Thoracic aorta (tissue), 2 donors: ENCODE measurements at places on chromosomes 6 and 20.

- no peak for DNase-seq
Measured at GRCh38 chr20:19981031-19981451, 36.1 kb upstream of the NAA20 start.

DNA sequence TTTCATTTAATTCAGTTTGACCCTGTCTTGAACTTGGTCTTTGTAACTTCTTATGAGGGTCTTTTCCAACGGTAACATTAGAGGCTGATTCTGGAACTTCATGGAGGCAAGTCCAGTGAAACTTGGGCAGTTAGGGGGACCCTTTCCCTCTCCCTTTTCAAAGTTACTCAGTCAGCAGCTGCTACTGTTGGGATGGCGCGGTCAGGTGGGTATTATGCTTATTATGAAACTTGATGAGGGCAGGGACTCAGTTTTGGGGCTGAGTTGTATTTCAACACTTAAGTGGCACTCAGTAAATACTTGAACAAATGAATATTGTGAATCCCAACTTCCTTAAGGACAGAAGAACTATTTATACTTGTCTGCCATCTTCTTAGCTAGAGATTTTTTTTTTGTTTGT is 20.8 kb downstream of the TOP1 start:
- no peak for DNase-seq

GRCh38 chr20:3749087-3749688 is 16.7 kb downstream of the HSPA12B start:
- DNase-seq, result no peak

GRCh38 chr20:53032046-53032445 is 59.9 kb downstream of the TSHZ2 start:
- DNase-seq, result no peak

GRCh38 chr20:21291026-21291425 is 12.1 kb upstream of the XRN2 start:
- DNase-seq, result no peak

DNA sequence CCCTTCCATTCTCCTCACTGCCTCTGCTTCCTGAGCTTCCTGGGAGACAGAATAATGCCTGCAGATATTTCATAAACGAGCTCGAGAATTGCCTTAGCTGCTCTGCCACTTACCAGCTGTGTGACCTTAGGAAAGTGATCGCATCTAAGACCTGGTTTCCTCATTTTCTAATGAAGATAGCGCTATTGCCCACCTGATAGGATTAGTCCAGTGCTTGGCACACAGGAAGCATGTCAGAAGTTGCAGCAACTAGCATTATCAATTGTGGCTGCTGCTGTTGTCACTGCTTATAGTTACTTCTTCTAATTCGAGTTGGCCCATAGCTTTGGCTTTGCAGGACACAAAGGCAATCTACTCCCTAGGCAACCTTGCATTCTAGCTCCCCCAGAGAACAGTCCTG is 305.5 kb upstream of the SGK1 start:
- no peak for DNase-seq

DNA sequence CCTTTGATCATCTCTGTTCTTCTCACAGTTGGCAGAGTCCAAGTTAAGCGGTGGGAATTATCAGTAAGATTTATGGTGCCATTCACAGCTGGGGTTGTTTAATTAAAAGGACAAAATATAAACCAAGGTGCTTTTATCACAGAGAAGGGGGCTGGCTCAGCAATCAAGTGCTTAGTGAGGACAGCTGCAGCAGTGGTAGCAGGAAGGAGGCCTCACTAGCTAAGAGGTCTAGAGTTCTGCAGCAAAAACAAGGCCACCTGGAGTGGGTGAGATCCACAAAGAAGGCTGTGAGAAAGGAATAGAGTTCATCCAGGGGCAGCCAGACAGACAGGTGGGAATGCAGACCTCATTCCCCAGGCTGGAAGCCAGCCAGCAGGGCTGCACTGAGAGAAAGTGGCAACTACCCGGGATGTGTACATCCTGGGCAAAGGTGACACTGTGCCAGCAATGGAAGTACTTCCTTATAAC is 37.1 kb downstream of the PIGU start:
- DNase-seq, result no peak

DNA sequence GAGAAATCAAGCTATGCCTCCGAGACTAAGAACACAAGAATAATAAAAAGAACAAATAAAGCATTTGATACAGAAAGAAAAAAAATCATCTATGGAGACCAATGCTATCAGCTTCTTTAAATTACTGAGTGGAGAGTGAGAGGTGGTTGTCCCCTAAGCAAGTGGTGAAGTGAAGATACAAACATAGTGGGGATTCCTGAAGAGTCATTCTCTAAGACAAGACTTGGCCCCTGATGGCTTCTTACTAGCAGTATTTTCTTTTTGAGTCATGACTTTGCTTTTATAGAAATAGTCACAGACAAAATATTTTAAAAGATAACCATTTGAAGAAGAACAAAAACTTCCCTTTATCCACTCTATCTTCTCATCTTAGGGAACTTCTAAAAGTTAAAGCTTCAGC is 261.4 kb upstream of the PRDM1 start:
- no peak for DNase-seq

GRCh38 chr6:106064756-106065155 is 21.4 kb upstream of the PRDM1 start:
- no peak for DNase-seq

GRCh38 chr20:33097001-33097400 is 17.6 kb downstream of the BPIFB4 start:
- DNase-seq, result no peak

DNA sequence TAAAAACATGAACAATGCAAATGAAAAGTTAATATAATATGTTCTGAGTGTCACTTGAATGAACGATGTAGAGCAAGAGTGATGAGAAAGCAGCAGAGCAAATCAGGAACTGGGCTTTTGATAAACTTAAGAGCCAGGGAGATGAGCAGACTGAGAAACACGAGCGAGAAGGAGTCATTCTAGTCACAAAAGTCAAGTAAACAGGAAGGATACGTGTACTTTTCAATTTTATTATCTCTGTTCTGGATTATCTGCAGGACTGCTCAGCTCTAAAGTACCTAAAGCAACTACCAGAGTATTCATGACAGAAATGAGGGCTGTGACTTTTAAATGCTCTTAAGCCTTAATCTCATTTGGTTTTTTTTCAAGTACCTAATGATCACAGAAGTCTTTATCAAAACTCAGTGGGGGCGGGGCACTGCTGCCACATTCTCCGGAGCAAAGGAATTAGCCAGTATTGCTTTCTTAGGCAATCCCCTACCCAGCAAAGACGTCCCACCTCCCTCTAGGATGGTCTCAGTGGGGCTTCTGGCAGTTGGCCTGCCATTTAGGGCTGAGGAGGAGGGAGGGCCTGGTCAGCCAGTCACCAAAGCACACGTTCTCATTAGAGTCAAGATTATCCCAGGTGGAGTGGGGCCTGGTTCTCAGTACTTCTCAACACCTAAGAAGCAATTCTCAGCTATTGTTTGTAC is 8.6 kb downstream of the MAN1A1 start:
- no peak for DNase-seq

GRCh38 chr20:10665027-10665561 is 8.7 kb downstream of the JAG1 start:
- DNase-seq, result no peak

DNA sequence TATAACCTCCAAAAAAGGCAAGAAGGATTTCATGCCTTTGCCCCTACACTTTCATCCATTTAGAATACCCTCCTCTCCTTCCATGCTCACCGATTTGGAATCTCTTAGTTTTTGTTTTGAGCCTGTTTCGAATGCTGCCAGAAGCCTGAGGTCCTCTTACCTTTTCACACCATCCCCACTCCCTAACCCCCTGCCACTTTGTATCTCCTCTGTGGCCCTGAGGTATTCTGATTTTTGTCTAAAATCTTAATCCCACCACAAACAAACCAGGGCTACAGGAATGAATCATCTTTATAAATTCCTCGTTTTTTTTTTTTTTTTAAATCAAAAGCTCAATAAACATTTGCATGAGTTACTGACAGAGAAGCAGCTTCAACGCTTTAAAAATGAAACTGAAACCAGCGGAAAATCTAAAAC is 1.6 kb upstream of the RPS12 start:
- no peak for DNase-seq

GRCh38 chr6:53794137-53794719 is 577 bp upstream of the LRRC1 start:
- no peak for DNase-seq

DNA sequence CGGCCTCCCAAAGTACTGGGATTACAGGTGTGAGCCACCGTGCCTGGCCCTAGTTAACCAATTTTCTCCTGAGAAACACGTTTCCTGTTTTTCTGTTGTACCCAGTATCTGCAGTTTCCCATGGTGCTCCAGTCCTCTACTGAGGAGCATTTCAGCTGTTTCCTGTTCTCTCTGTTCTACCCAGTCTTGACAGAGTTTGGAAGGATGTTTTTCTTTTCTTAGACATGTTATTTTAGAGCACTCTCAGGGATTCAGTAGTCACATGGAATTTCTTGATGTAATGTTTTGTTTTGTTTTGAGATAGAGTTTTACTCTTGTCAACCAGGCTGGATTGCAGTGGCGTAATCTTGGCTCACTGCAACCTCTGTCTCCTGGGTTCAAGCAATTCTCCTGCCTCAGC is 129.8 kb upstream of the TIAM2 start:
- DNase-seq, result no peak

DNA sequence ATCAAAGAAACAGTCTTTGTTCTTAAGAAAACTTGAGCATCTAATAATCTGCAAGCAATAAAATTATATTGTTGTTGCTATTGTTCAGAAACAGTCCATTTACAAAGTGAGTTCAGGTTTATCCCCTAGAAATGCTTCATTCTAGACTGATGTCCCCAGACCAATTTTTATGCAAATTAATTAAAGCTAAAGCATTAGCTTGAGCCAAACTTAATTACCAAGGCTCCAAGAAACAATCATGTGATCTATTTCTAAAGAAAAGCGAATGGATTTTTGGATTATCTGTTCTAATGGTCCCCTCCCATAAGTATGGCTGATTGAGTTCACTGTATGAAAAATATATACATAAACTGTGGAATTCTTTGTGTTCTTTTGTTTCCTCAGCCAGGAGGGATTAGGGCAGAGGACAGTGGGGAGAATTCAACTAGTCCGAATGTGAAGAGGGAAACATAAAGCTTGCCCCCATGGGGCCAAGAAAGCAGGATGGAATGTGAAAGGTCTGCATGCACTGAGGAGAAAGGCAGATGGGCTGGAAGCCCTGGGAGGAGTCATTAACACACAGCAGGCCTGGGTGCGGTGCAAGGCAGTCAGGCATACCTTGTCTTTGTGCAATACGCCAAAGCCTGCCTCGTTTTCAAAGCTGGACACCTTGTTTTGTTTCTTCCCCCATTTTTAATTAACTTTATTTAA is 597.1 kb downstream of the KIF16B start:
- DNase-seq, result no peak

DNA sequence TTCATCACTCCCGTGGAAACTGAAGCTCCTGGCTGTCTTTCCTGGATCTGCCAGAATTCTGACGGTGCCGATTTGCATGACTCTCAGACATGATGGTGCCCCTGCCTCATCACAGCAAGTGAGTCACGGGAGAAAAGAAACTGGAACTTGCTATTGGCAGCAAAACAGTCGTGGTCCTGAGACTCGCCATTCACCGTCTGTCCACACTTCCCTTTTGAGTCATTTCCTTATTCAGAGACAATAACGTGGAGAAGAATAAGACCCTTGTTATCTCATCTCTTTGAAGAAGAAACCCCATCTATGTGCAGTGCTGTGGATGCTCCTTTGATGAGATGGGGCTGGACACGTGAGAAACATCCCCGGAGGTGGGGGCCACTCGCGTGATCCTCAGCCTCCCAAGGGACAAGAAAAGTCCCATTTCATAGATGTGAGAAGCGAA is 4.2 kb downstream of the GPR31 start:
- no peak for DNase-seq

DNA sequence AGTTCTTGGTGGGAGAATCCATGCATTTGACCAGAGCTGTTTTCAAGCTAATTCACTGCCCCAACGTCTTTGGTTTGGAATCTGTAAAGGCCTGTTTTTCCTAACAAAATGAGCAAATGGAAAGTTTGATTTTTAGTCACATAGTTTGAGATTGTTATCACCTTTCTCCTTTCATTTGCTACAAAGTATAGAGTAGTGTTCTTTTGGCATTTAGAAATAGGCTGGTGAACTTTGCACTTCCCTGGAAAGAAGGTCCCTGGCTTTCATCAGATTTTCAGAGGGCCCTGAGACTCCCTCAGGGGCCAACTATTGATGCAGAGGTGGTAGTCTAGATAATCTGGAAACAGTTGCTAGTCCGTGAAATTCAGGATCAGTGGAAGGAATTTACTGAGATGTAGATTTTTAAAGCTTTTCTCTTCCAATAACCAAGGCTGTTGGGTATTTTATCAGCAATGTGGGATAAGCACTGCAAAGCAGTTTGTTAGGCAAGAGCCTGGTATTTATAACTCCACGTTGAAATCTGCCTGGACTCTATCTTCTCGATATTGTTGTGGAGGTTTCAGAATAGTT is 1.7 kb downstream of the ARFGEF2 start:
- no peak for DNase-seq

- DNase-seq, result no peak
Measured at GRCh38 chr20:58985656-58986055, 4.6 kb downstream of the NELFCD start.

DNA sequence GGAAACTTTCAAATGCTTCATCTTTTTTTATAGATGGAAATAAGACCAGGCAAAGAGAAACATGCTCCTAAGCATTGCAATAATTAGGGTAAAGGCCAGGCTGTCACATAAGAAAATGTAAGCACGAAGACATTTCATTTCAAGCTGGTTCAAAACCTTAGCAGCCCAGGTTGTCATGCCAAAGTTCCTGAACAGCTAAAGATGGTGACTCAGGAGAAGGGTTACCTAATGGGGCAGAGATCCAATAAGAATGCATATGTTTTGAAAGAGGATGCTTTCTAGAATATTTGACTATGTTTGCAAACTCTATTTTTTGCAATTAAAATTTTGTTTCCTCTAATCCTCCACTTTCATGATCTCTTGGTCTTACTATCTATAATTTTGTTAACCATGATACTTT is 65.6 kb upstream of the PHACTR2 start:
- no peak for DNase-seq

- no peak for DNase-seq
Measured at GRCh38 chr6:56541030-56541600, 101.6 kb downstream of the DST start.

DNA sequence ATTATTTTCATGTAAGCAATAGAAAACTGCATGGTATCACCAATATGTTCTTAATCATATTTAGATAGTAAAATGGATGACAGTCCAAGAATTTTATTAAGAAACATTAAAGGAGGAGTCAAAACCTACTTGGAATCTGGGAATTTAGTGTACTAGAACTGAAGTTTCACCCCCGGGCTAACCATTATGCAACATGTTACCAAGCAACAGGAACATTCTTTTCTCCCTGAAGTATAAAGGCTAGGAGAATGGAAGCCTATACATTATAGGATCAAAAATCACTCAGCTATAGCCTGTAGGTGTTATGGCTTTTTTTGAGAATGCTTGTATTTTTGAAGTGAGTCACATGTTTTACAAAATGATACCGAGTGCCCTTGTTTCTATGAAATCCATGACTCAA is 538.3 kb downstream of the GRIK2 start:
- no peak for DNase-seq

GRCh38 chr6:164924674-164925073 is 384.7 kb downstream of the C6orf118 start:
- DNase-seq, result no peak
